Activated CD4-positive, alpha-beta T cell treated with anti-CD3 and anti-CD28 coated beads, Interleukin-2, amount 50 U/mL, for 48 hours (primary cell): ENCODE measurements at places on chromosomes 7 and 10.

- peak; percentile 29 for DNase-seq
These were observed 10.2 kb downstream of the PYROXD2 start for GRCh38 chr10:98404571-98405359.

DNA sequence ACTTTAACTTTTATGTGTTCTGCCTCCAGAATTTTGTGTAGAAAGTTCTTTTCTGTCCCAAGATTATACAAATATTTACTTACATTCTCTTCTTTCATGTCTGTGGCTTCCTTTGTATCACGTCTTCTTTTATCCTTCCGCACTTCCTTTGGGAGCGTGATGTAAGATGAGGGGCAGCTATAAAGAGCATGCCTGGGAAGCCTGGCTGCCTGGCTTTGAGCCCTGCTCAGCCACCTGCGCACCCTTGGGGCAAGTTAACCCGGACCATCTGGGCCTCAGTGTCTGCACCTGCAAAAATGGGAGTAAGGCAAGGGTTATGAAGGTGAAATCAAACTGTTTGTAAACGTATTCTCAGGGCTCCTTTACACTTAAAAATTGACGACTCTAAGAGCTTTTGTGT, 25.2 kb downstream of the PALD1 start:
- DNase-seq, result no peak

- no peak for DNase-seq
These were observed 84.3 kb upstream of the SP8 start for GRCh38 chr7:20870977-20871376.

DNA sequence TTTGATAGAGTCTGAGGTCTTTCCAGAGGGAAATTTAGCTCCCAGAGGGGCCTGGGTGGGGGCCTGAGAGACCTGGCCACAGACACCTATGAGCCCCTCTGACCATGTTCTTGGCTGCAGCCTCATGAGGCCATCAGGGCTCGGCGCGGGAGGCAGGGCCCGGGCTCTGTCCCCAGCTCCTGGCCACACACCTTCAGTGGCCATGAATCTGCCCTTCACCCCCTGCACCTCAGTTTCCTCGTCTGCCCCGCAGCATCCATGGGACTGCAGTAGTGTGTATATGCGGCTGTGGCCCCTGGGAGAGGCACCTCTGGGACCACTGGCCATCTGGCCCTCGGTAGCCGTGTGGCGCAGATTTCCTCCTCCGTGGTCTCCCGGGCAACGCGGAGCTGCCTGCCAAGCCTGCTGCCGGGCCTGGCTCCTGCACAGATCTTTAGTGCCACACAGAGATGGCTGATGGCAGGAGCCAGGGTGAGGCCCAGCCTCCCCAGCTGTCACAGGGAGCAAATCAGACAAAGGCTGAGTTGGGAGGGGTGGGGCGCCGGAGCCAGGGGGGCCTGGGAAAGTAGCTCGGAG, 23.6 kb upstream of the ADCYAP1R1 start:
- no peak for DNase-seq

- no peak for DNase-seq
These were observed 65.5 kb downstream of the LRRC17 start for GRCh38 chr7:102978284-102978683.

DNA sequence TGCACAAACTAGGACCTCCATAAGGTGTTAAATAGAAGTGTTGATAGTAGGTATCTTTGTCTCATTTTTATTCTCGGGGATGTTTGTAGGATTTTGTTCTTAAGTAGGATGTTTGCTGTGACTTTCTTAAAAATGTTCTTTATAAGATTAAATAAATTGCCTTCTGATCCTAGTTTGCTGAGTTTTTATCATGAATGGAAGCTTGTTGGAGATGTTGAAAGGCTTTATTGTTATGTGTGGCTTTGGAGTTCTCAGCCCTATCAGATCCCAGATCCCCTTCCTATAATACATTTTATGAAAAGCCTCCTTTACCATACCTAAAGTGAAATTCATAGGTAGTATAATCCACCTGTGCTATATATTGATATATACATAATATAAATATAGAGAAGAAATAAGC, 40.1 kb downstream of the NHLRC2 start:
- DNase-seq, result no peak

DNA sequence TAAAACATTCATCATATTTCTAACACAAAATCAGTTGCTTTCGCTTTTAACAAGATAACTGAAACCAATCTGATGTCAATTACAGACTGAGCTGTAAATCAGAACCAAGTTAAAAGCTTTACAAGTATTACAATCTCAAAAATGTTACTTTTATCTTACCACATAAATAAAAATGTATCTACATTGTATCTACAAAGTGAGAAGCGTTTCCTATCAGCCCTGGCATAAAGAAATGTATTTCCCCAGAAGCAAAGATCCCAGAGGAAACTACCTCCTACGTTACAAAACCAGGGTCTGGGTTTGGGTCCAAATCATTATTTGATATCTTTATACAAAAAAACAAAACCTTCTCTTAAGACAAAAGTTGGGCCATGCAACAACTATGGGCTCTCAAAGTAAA, 2.6 kb downstream of the SMURF1 start:
- no peak for DNase-seq

- no peak for DNase-seq
These were observed 222.0 kb downstream of the PRPF18 start for GRCh38 chr10:13808556-13809391.

DNA sequence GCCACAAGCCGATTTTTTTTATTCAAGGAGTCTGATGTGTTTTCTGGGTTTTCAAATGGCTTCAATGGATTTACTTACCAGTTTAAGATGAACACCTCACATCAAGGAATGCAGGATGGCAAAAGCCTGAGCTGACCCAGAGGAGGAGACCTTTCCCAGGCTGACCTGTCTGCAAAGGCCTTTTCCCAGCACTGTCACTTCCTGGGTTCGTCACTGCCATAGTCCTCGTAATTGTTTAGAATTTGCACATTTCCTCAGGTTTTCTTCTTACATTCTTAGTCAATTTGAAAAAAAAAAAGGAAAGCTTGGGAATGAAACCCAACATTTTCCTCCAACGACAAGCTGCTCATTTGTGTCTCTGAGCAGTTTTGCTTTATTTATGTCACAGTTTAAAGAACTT, 42.0 kb downstream of the PTER start:
- DNase-seq, result no peak

- no peak for DNase-seq
These were observed 304.1 kb upstream of the ZNF32 start for GRCh38 chr10:43952760-43953159.

GRCh38 chr7:123220396-123220795, 20.6 kb upstream of the SLC13A1 start:
- DNase-seq, result no peak

GRCh38 chr7:31835471-31835870, 148.5 kb downstream of the PPP1R17 start:
- no peak for DNase-seq

DNA sequence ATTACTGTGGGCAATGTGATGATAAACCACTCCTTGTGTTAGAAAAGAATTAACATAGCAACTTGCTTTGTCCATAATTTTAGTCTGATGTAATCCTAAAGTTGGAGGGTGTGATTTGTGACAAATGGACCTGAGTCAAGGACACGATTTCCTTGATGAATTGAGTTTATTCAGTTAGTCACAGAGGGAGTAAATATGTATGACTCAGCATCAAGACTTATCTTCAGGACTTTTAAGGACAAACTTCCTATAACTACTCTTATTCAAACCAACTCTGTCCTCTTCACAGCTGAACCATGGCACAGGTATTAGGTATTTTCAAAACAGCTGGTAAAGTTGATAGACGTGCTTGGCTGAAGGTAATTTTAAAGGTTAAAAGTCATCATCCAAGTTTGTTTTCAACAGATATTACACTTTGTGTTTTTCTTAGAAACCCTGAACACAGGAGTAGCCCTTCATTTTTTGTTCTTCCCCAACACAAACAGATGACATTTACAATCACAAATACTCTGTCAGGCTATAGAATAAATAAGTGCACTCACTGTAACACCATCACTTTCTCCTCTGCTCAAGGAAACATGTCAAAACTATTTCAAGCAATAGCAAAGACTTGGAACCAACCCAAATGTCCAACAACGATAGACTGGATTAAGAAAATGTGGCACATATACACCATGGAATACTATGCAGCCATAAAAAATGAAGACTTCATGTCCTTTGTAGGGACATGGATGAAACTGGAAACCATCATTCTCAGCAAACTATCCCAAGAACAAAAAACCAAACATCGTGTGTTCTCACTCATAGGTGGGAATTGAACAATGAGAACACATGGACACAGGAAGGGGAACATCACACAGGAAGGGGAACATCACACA, 54.5 kb downstream of the COA1 start:
- no peak for DNase-seq

GRCh38 chr10:69073736-69074364, 14.1 kb upstream of the SRGN start:
- no peak for DNase-seq

DNA sequence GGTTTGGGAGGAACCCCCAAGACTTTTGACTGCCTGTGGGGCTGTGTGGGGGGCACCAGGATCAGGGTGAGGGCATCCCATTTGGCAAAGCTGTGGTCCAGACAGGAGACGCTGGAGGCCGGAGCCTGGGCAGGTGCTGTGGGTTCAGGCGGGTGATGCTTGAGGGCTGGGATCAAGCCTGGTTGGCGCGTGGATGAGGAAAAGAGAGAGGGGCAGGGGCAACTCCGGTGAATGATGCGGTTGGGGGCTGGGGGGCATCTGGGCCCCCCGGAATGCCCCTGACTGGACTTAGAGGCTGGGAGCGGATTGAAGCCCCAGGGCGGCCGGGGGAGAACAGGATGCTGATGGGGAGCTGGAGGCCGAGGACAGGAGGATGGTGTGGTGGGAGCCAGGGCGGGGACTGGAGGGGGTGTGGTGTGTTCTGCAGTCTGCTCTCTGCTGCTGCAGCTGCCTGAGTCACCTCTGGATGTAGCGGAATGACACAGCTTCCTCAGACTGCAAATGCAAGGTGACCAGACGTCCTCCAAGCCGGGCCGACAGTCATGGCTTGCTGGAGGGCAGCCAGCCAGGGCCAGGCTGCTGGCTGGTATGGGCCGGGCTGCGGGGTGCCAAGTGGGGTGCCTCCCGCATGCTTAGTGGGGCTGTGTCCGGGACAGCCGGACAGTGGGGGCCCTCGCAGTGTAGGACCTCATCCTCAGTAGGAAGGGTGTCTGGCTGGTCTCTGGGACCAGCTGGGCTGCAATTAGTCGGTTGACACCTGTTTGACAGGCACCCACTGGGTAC, 3.2 kb downstream of the MAFK start:
- peak; percentile 59 for DNase-seq

- DNase-seq, result no peak
These were observed 9.9 kb upstream of the FAM107B start for GRCh38 chr10:14784459-14785055.

DNA sequence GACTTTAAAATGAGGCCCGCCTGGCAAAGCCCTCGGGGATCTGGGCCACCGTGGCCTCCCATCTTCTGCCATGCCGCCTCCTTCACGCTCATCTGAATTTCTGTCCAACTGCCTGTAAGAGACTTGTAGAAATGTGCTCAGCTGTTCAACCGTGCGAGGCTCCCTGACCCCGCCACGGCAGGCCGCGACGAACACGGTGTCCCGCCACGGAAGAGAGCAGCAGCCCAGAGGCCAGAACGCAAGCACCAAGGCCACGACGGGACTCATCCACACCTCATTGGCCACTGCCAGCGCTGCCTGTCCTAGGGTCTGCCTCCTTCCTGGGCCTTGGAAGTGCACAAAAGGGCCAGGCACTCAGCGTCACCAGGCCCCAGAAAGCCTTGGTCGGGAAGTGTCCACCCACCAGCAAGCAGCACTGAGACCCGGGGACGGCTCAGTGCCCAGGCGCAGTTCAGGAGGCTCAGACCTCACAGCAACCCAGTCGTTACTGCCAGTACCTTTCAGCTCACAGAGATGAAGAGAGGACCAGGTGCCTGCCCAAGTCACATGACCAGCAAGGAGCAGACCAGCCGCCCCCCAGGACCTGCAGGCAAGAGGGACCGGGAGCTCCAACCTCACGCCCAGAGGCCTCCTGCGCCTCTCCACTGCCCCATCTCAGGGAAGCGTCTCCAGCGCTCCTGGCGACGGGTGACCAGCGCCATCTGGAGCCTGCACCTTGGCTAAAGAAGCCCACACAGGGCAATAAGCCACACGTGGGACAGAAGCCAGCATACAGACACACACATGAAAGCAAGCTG, 85.9 kb downstream of the MAD1L1 start:
- DNase-seq, result no peak

DNA sequence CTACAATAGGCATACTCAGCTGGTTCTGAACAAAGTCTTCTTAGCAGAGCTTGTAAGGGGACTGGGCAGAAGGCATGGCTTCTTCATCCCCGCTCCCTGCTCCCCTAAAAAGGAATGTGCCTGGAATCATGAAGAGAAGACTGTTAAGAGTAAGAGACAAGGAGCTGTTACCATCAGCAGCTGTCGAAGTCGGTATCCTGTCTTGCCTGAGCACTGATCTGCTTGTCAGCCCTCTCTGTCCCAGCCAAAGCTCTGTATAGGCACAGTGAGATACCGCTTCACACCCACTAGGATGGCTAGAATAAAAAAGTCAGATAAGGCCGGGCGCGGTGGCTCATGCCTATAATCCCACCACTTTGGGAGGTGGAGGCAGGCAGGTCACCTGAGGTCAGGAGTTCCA, 2.4 kb downstream of the ABLIM1 start:
- DNase-seq, result no peak

DNA sequence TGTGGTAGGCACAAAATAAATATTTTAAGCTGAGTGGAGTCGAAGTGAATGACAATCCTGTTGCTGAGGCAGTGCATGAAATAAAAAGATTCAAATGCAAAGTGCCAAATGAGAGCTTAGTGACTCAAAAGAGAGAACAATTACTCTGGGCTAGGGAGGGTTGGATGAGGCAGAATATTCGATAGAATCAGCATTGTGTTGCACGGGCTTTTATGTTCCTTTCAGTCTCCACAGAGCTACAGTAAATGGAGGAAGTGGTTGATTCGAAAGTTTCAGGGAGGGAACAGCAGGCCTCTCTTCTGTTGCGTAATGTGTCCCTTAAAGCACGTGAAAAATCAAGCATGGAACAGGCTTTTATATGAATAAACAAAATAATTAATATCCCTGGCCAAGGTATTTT, 599.3 kb upstream of the CELF2 start:
- peak; percentile 5 for DNase-seq

- DNase-seq, result peak; percentile 14
These were observed at the start of gene DOCK1 for GRCh38 chr10:126904818-126905701. Gene DOCK1, plus strand, starts transcription at chr10:126905428. Its CDS starts 90 bp downstream, at chr10:126905518.

DNA sequence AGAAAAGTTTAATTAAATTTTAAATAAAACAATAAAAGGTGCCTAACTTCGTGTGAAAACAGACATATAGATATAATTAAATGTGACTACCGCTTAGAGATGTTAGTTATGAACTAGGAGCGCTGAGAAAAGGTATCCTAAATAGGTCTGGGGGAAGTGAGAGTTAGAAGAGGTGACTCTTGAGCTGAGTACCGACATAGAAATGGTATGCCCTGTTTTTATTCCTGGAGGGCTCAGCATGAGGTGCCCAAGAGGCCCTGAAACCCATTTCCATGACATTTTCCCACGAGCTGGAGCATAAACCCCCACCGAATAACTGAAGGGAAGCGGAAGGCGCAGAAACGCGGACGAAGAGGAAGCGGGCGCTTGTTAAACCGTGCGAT, 433 bp upstream of the STARD3NL start:
- no peak for DNase-seq

GRCh38 chr7:24630596-24630995, 57.3 kb downstream of the PALS2 start:
- no peak for DNase-seq
